NCI-H1436 (cell line): ENCODE measurements at places on chromosomes 3 and 15.

GRCh38 chr3:6605227-6605626, 255.7 kb upstream of the GRM7 start:
- DNase-seq = no peak

- no peak for DNase-seq
These were observed 12.1 kb downstream of the PTPRG start for GRCh38 chr3:61573441-61573840.

- no peak for DNase-seq
These were observed 100.8 kb upstream of the MEX3B start for GRCh38 chr15:82146576-82146975.

DNA sequence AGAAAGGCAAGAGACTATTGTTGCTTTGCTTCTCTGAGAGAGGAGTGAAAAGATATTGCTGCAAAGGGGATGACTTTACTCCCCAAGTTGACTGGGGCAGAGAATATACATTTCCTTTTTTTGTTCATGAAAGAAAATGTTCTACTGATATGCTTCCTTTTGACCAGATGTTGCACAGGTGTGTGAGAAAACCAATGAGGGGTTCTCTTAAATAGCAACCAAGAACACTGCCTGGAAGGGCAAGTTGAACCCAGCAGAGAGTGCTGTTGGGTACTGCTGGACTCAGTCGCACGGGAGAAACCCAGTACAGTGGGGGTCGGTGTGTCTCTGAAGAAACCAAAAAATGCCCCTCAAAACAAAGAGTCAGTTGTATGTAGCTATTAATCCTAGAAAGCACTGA, 101.2 kb downstream of the CHST2 start:
- no peak for DNase-seq

DNA sequence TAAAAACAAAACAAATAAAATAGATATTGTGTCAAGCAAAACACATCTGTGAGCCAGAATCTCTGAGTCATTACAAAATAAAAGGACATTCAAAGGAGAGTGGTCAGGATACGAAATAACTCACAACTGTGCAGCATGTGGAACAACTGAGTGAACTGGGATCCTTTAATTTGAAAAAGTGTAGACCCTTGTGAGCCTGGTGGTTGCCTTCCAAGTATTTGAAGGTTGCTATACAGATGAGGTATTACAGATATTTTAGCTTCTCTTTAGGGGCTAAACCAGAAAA, 26.7 kb downstream of the KCNMB2 start:
- DNase-seq = no peak

DNA sequence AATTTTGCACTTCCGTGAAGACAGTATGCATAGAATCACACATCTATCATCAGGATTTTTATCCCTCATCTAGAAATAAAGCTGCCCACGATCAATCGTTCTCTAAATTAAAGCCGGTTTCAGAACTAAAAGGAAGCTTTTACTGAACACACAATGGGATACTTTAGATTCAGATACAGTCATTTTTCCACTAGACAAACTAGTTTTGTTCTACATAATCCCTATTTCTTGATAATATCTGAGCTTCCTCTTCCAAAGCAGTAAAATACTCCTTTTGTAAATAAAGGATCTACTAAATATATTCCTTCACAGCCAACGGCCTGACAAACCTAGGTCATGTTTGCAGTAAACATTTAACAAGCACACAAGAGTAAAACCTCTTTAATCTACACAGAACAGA, 2.0 kb upstream of the GANC start:
- DNase-seq = no peak

- DNase-seq = no peak
These were observed 244.5 kb upstream of the KCNMB2 start for GRCh38 chr3:178291574-178292370.

DNA sequence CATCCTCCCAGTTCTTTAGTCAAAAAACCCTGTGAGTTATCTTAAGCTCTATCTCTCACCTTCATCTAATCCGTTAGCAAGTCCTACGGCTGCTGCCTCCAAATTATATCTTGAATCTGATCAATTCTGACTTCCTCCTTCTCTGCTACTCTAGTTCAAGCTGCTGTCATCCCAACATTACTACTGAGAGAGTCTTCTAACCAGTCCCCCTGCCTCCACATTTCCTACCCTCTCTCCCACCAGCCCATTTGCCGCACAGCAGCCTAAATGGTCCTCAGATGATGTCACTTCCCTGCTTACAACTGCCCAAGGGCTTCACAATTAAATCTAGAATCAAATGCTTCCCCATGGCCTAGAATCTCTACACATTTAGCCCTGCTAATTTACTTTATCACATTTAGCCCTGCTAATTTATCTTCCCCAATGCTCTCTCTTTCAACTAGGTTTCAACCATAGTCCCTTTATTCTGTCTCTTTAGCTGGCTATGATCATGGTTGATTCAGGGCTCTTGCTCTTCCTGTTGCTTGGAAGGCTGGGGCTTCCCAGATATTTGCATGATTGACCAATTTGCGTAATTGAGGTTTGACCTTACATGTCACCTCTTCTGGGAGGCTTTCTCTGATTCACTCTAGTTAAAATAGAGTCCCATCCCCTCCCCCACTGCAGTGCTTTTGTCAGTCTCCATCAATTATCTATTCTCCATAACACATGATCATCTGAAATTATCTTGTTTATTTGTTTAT, 11.0 kb upstream of the ARL14 start:
- DNase-seq = peak; percentile 21

DNA sequence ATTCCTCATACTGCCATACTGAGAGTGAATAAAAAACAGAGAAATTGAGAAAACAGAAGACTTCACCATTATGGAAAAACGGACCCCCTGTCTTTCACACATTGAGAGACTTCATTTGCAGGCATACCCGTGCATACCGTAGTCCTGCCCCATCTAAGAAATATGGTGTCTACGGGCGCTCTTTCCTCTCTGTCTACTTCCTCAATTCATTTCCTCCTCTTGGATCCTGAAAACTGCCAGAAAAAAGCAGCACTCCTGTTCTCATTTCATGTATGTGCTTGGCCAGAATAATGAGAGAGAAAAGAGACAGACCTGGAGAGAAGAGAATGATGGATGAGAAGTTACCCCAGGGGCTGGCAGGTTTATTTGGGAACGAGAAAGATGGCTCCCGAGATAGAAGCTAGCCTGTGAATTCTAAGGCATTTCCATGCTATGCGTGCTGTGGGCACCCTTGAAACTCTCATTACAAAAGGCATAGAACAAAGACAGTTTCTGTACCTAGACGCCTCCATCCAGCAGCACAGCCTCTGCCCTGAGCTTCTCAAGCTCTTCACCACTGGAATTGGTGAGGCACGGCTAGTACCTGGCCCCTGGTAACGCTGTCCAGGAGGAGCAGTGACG, 62.5 kb upstream of the EPHB3 start:
- DNase-seq = no peak

DNA sequence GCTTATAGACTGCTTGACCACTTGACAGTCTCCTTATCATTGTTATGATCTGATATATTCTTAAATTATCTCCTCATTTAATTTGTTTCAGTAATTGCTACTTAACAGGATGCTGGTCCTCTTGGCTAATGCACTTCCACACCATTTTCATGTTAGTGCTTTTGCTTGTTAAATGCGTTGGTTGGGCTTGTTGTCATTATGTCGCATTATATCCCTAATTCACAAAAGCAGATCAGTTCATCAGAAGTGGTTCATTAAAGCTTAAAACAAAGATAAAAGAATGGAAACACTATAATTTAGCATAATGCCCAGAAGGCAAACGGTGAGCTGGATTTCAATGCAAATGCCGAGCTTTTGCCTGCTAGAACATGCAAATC, 17.1 kb upstream of the EHHADH start:
- DNase-seq = peak; percentile 88

- no peak for DNase-seq
These were observed 82.6 kb downstream of the CEMIP start for GRCh38 chr15:80861731-80862170.

- no peak for DNase-seq
These were observed 27.5 kb downstream of the PCCB start for GRCh38 chr3:136277634-136278033.

- no peak for DNase-seq
These were observed 181.1 kb downstream of the SOX2 start for GRCh38 chr3:181892848-181893247.

- no peak for DNase-seq
These were observed 7.6 kb upstream of the NR2E3 start for GRCh38 chr15:71802770-71803169.

GRCh38 chr3:117892431-117892841, 1142.2 kb downstream of the IGSF11 start:
- DNase-seq = no peak

GRCh38 chr3:150194957-150195356, 213.1 kb upstream of the TSC22D2 start:
- DNase-seq = no peak

GRCh38 chr15:38650936-38651327, 86.3 kb upstream of the RASGRP1 start:
- DNase-seq = no peak

- no peak for DNase-seq
These were observed 24.4 kb downstream of the TNIK start for GRCh38 chr3:171435757-171436156.

- no peak for DNase-seq
These were observed 1.7 kb downstream of the BNC1 start for GRCh38 chr15:83282776-83283137.

- no peak for DNase-seq
These were observed 628.3 kb downstream of the ROBO1 start for GRCh38 chr3:79139395-79140068.

GRCh38 chr15:76267077-76267476, 44.2 kb downstream of the ETFA start:
- DNase-seq = no peak

- no peak for DNase-seq
These were observed 501.4 kb upstream of the NR2F2 start for GRCh38 chr15:95829062-95829461.

GRCh38 chr3:165056510-165056909, 21.8 kb downstream of the SI start:
- DNase-seq = no peak

DNA sequence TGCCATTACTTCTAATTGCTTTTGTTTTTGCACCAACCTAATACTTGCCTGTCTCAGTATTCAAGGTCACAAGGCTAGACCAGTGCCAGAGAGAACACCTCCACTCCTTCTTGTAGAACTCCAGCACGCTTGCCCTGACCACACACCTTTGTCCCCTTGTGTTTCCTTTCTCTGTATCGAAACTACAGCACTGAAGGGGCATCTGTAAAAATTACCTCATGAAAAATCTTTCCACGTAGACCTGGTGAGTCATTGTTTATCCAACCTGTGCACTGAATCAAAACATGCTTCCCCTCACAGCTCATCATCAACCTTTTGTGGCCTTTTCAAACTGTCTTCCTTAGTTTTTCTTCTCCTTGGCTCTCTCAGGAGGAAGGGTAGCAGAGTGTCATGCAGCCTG, 259.5 kb downstream of the THRB start:
- no peak for DNase-seq

DNA sequence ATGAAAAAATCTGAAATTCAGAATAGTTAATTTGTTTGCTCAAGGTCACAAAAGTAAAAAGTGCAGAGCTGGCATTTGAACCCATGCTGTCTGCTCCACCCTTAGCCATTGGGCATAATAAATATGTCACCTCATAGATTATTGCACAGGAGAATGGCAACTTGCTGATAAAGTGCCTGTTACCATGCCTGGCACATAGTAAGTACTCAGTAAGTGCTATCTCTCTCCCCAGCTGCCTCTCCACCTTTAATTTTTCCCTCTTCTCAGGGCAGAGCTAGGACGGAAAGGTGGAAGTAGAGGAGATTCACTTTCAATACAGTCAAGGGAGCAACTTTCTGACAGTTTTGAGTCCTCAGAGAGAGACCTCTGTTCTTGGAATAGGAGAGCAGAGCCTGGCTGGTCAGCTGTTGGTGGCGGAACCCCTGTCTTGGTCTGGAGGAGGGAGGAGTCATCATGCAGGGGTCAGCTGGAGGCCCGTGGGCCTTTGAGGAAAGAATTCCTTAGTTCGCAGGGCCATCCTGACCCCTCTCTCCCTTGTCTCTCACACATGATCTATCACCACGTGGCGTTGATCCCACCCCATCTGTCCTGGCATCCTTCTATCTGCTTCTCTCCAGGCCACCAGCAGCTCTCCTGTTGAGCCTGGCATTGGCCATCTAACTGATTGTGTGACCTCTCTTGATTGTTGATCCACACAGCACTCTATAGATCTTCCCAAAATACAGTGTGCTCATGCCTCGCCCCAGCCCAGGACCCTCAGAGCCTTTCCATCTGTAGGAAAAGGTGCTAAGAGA, 149.3 kb downstream of the RPLP1 start:
- no peak for DNase-seq

DNA sequence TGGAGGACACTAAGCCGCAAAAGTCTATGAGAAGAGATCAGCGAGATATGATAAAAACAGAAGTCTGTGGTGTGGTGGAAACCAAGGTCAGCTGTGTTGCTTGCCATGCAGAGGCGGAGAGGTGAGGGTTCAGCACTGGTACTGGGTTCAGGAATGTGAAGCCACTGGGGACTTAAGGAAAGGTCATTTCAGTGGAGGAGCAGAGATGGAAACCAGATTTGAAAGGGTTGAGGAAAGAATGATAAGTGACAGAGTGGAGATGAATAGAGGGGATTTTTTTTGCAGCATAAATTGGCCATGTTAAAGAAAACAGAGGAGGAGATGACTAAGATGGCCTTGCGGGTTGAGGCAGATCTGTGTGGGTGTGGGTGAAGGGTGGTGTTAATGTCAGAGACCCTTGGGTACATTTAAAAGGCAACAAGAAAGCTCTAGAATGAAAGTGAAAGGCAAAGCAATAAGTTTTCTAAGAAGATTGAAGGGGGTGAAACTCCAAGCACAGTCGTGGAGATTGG, 265.5 kb downstream of the ADAMTSL3 start:
- DNase-seq = no peak

- no peak for DNase-seq
These were observed 35.2 kb upstream of the PIAS1 start for GRCh38 chr15:68018797-68019444.

DNA sequence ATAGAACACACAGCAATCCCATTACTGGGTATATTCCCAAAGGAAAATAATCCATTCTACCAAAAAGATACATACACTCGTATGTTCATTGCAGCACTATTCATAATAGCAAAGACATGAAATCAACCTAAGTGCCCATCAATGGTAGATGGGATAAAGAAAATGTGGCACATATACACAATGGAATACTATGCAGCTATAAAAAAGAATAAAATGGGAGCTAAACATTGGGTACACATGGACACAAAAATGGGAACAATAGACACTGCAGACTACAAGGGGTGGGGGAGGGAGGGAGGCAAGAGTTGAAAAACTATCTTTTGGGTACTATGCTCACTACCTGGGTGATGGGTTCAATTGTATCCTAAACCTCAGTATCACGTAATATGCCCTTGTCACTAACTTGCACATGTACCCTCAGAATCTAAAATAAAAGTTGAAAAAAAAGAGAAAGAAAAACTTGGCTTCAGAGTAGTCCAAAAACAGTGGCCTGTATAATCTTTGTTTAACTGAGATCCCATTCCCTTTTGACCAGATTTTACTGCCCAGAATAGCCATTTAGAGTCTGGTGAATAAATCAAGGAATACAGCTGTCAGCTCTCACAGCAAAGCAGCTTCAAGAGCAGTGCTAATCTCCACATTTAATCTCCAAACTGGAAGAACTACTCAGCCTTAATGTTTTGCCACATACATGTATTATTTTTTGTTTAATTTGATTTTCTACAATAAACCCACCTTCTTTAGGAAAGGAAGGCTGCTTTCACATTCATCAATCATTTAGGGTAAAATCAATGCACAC, 54.5 kb upstream of the XRN1 start:
- DNase-seq = no peak
